ENCODE measurements at places on chromosomes 7 and 10.

DNA sequence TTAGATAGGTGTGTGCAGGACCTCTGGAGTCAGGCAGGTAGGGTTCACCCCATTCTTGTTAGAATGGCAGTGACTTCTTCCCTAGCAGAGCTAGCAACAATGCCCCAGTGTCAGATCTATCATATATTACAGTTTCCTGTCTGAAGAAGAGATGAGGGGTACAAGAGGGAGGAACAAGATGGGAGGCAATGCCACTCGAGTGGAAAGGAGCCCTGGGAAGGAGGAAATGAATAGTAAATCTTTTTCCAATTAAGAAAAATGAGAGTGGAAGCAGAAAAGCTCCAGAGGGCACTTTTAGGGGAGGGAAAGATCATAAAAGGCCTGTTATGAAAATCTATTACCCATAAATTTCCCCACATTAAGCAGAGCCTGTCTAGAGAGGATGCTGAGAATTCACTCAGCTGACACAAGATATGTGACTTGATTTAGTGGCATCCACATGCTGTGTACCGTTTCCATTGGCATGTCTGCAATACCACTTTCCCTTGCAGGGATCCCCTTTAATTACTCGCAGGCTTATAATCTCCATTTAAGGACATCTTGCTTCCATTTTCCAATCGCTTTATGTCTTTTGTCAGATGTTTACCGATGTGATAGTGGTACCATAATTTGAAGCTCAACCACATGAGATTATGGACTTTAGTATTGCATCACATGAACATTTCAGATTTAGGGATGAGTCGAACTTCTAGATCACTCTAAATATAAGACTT is 70.0 kb upstream of the AGBL3 start:
- peak overlapping the region; percentile 82 for H3K27ac ChIP-seq

- no peak overlapping the region for H3K4me3 ChIP-seq
- H3K36me3 ChIP-seq = no peaks in the 10 kb centered on the region
- no peak overlapping the region for H3K27ac ChIP-seq
These were observed 80.3 kb downstream of the SPDYE5 start for GRCh38 chr7:75572396-75572795.

- DNase-seq = no peak
- H3K27ac ChIP-seq = no peak overlapping the region
- H3K36me3 ChIP-seq = no peaks in the 10 kb centered on the region
- H3K27me3 ChIP-seq = no peaks in the 10 kb centered on the region
These were observed 75.9 kb upstream of the NXPH1 start for GRCh38 chr7:8357536-8357935.

DNA sequence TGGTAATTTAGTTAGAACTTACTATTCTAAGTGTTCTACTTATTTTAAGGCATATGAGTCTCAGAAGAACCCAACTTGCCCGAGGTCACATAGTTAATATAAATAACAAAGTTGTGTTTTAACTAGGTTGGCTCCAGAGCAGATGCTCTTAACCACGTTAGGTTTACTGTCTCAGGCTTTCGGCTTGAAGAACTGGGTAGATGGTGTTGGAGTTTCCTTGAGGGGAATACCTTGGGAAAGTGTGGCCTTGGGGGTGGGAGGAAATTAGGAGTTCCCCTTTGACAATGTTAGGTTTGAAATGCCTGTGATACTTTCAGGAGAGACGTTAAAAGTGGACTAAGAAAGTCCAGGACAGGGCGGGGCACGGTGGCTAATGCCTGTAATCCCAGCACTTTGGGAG is 9.6 kb downstream of the ZNF398 start:
- H3K27me3 ChIP-seq = no peaks in the 10 kb centered on the region
- no peak for DNase-seq
- H3K27ac ChIP-seq = no peak overlapping the region
- no peaks in the 10 kb centered on the region for H3K4me1 ChIP-seq
- H3K4me3 ChIP-seq = no peak overlapping the region

GRCh38 chr10:99754670-99755069 is 22.6 kb downstream of the CUTC start:
- peaks cover 99% of the 10 kb centered on the region for H3K36me3 ChIP-seq
- DNase-seq = no peak

- no peak overlapping the region for H3K4me3 ChIP-seq
- DNase-seq = no peak
- no peaks in the 10 kb centered on the region for H3K4me1 ChIP-seq
- H3K36me3 ChIP-seq = no peaks in the 10 kb centered on the region
- H3K27ac ChIP-seq = no peak overlapping the region
- no peaks in the 10 kb centered on the region for H3K27me3 ChIP-seq
These were observed 57.4 kb upstream of the AGR3 start for GRCh38 chr7:16939161-16939560.

- H3K4me1 ChIP-seq = peaks cover 10% of the 10 kb centered on the region
- DNase-seq = no peak
- no peak overlapping the region for H3K4me3 ChIP-seq
- H3K27me3 ChIP-seq = no peaks in the 10 kb centered on the region
These were observed 12.2 kb upstream of the TMEM243 start for GRCh38 chr7:87231711-87232110.

GRCh38 chr7:70890147-70890969 is 241.6 kb upstream of the GALNT17 start:
- no peak overlapping the region for H3K27ac ChIP-seq
- H3K4me1 ChIP-seq = no peaks in the 10 kb centered on the region
- H3K27me3 ChIP-seq = no peaks in the 10 kb centered on the region

DNA sequence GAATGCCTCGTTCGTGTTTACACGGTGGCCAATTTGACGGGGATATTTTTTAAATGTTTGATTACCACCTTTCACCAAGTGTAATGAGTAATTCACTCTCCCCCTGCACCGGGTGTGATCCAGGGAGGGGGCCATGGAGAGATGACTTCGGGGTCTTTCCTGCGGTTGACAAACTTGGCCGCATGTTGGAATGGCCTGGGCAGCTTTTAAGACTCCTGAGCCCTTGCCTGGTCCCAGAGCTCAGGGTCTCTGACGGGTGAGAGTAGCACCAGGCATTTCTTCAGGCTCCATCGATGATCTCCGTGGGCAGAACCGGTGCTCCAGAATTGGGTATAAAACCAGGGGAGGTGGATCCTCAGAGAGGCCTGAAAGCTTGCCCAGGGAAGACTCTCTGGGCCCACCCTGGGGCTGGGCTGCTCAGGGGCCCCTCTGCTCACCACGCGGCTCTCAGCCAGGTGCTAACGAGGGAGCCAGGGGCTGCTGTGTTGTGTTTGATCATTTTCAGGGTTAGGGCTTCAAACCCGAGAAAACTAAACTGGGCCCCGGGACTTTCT is 882 bp downstream of the ZNF282 start:
- peak overlapping the region; percentile 77 for H3K4me3 ChIP-seq
- H3K4me1 ChIP-seq = peaks cover 16% of the 10 kb centered on the region
- peak overlapping the region; percentile 95 for H3K27ac ChIP-seq
- H3K36me3 ChIP-seq = peaks cover 24% of the 10 kb centered on the region

DNA sequence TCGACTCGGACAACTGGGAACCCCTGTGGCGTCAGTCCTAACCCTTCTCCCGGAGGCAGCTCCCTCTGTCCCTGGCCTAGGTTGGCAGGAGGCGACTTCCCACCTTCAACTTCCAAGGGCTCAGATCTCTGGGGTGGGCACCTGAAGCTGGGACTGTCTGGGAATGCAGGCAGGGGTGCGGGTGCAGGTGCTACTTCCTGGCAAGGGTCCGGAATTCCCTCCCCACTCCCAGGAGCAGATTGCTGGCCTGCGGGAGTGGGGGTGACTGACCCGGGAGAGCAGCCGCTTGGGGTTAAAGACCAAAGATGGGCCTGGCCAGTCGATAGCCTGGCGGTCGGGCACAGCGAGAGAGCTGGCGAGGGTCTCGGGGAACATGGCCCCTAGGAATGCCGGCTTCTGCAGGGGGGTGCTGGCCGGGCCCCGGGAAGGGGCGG is 387 bp downstream of the EPHA1 start:
- no peaks in the 10 kb centered on the region for H3K27me3 ChIP-seq
- H3K27ac ChIP-seq = peak overlapping the region; percentile 49
- H3K36me3 ChIP-seq = no peaks in the 10 kb centered on the region
- peak overlapping the region; percentile 70 for H3K4me3 ChIP-seq
- peaks cover 36% of the 10 kb centered on the region for H3K4me1 ChIP-seq
- DNase-seq = no peak

- peaks cover 13% of the 10 kb centered on the region for H3K4me1 ChIP-seq
- no peaks in the 10 kb centered on the region for H3K36me3 ChIP-seq
- no peak overlapping the region for H3K27ac ChIP-seq
- H3K4me3 ChIP-seq = no peak overlapping the region
- no peaks in the 10 kb centered on the region for H3K27me3 ChIP-seq
These were observed 37.6 kb downstream of the CPXM2 start for GRCh38 chr10:123854003-123854402.

DNA sequence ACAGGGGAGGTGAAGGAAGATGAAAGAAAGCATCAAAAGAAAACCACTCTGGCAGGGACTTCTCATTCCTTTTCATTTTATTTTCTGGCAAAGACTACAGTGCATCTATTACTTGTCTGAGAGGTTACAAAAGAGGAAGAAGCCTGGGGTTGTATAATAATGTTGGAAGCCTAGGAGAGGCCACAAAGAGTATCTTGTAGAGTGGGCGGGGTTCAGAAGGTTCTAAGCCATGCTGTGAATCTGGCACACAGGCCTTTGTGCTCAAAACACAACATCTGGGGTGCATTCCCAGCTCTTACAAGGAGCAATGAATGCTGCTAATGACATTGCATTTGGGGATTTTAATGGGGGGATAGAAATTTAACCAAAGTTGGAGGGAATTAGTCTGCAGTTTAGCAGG is 49.4 kb downstream of the MRPL32 start:
- H3K4me3 ChIP-seq = no peak overlapping the region
- no peak for DNase-seq
- no peak overlapping the region for H3K27ac ChIP-seq
- no peaks in the 10 kb centered on the region for H3K27me3 ChIP-seq
- no peaks in the 10 kb centered on the region for H3K4me1 ChIP-seq
- H3K36me3 ChIP-seq = no peaks in the 10 kb centered on the region

DNA sequence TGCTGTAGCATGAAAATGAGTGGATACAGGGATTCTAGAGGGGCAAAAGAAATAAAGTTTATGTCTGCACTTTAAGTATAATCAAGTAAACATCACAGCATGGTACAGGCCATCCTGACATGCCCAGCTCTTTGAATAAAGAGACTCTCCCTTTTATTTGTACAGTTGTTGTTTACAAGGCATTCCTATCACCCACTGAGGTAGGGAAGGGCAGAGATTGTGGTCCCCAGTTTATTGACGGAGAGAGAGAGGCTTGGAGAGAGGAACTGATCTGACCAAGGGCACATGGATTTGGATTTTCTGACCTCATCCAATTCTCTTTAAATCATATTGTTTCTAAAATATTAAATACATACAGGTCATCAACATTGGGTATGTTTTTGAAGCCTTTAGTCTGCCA is 53.9 kb downstream of the TACC2 start:
- DNase-seq = no peak
- no peak overlapping the region for H3K27ac ChIP-seq
- H3K27me3 ChIP-seq = no peaks in the 10 kb centered on the region
- H3K4me1 ChIP-seq = peaks cover 5% of the 10 kb centered on the region
- H3K36me3 ChIP-seq = peaks cover 8% of the 10 kb centered on the region

DNA sequence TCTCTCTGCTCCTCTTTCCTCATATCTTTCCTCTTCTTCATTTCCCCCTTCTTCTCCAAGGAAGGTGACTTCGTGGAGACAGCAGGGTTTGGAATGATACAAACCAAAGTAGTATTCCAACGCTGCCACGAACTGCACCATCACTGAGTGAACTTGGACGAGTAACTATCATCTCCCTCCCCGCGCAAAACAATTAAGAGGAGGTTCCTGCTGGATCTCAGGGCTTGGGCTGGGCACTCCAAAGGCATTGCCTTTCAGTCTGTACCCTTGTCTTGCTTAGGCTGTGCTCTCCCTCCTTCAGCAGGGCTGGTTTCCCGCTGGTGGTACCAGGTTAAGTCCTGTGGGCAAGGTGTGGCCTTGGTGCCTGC is 790 bp upstream of the PITX3 start:
- H3K36me3 ChIP-seq = no peaks in the 10 kb centered on the region
- peaks cover 50% of the 10 kb centered on the region for H3K4me1 ChIP-seq
- H3K27ac ChIP-seq = no peak overlapping the region

DNA sequence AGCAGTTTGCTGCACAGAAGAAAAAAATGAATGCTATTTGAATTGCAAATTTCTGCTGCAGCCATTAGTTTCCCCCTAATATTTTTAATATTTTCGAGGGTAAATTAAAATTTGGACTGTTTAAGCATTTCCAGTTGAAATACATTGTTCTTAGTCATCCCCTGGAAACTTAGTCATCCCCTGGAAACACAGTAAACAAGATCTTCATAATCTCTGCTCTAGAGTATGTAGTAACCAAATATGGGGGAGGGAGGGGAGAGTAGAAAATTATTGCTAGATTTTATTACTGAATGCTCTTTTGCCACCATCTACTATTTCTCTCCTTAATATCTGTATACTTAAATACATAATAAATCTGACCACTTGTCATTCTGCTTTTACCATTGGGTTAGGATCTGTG is 1053.3 kb downstream of the SORCS1 start:
- no peaks in the 10 kb centered on the region for H3K27me3 ChIP-seq
- H3K4me3 ChIP-seq = no peak overlapping the region
- no peak overlapping the region for H3K27ac ChIP-seq
- no peak for DNase-seq
- no peaks in the 10 kb centered on the region for H3K36me3 ChIP-seq

GRCh38 chr7:37782166-37782565 is 66.2 kb upstream of the NME8 start:
- H3K27ac ChIP-seq = no peak overlapping the region
- no peaks in the 10 kb centered on the region for H3K36me3 ChIP-seq
- DNase-seq = no peak

DNA sequence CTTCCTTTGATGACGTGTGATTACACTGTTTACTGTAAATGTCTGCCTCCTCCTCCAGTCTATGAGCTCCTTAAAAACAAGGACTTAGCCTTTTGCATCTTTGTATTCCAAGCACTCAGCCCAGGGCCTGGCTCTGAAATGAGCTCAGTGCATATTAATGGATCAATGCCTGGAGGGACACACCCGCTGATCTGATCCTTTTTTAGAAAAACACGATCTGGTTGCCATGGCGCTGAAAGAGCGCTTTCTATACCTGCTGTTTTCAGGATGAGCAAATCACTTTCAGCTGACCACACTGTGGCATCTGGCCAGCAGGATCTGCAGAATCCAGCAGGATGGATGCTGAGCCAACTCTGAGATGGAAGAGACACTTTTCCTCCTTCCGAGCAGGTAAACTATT is 37.8 kb upstream of the GARS1 start:
- H3K27me3 ChIP-seq = no peaks in the 10 kb centered on the region
- no peaks in the 10 kb centered on the region for H3K4me1 ChIP-seq
- DNase-seq = no peak
- H3K4me3 ChIP-seq = no peak overlapping the region
- peaks cover 4% of the 10 kb centered on the region for H3K36me3 ChIP-seq

DNA sequence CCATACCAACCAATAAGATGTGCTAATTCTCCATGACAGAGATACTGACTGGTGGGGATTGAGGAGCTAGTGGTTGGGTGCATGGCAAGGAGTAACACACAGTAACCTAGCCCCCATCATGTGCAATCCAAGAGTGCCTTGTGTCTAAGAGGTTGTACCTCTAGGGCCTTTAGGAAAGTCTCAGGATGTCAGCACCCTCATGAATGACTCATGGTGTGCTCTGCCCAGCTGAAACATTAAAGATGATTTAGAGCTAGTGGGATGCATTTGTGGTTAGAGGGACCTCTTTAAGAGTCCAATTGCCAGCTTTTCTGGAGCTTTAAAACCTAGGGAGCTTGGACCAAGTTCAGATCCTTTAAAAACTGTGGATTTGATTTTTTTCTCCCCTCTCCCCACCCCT is 181.1 kb downstream of the HERPUD2 start:
- no peak for DNase-seq
- H3K36me3 ChIP-seq = no peaks in the 10 kb centered on the region
- peaks cover 7% of the 10 kb centered on the region for H3K27me3 ChIP-seq
- H3K4me1 ChIP-seq = no peaks in the 10 kb centered on the region

GRCh38 chr7:138608275-138608674 is 92.9 kb downstream of the SVOPL start:
- no peak for DNase-seq
- H3K4me3 ChIP-seq = no peak overlapping the region
- no peaks in the 10 kb centered on the region for H3K27me3 ChIP-seq
- H3K4me1 ChIP-seq = no peaks in the 10 kb centered on the region
